ENCODE measurements at places on chromosomes 6 and 20.

DNA sequence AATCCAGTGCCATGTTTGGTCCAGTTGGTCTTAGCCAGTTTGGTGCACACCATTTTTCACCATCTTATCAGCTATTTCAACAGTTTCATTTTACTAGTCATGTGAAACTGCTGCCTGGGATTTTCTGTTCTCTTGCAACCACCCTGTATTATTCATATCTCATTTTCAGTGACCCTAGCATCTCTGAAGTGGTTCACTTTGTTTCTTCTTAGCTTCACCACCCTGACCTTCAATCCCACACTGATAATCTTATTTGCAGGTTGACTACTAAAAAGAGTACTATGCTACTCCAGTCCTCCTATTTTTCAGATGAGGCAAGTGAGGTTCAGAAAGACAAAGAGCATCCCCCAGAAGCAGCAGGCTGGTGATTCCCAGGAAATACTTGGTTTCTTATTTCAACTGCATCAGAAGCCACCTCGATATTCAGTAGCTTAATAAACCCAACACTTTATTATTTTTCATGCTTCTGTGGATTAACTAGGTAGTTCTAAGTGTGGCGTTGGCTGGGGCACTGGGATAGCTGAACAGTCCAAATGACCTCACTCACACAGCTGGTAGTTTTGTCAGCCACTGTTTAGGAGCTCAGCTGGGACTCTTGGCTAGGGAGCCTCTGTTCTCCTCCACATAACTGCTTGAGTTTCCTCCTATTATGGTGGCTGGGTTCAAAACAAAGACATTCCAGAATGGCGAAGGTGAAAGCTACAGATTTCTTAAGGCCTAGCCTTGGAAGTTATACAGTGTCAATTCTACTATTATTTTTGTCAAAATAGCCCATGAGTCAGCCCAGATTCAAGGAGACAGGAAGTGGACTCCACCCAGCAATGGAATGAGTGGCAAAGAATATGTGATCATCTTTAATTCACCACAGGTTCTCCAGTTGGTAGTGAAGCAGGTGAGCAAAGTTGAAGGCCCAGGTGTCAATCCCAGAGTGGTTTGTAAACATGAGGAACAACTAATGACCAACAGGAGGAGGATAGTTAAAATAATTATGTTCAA, 40.6 kb downstream of the BPIFB4 start:
- no peak for DNase-seq

GRCh38 chr6:37868447-37868825, 48.9 kb downstream of the ZFAND3 start:
- no peak for DNase-seq

- DNase-seq: no peak
These were observed 2.6 kb downstream of the BLCAP start for GRCh38 chr20:37524859-37525708.

- no peak for DNase-seq
These were observed 259.4 kb downstream of the TMEM242 start for GRCh38 chr6:157063923-157064322.

DNA sequence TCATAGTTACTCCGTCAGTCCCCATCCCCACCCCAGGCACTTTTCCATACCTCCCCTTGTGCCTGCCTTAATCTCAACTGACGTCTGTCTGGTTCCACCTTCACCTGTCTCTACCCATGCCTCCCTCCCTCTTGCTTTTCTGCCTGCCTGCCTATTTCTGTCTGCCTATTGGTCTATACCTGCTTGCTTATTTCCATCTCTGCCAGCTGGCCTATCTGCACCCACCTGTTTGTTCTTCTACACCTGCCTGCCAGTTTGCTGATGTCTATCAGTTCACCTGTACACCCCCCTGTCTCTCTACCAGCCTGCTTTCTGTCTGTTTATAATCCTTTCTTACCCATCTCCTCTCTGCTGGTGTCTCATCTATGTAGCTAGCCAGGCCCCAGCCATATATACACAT, 87.5 kb downstream of the RALGAPA2 start:
- DNase-seq: no peak

DNA sequence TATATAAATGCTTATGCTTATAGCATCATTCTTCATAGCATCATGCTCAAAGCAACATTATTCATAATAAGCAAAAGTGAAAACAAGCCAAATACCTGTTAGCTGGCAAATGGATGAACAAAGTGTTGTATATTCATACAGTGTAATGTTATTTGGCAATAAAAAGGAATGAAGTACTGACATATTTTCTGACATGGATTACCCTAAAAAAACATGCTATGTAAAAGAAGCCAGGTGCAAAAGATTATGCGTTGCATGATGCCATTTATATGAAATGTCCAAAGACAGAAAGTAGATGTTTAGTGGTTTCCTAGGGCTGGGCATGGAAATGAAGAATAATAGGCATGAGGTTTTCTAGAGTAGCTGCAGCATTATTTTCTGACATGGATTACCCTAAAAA, 77.1 kb downstream of the GFRA4 start:
- DNase-seq: no peak

GRCh38 chr6:163943607-163944385, 529.3 kb downstream of the QKI start:
- no peak for DNase-seq

DNA sequence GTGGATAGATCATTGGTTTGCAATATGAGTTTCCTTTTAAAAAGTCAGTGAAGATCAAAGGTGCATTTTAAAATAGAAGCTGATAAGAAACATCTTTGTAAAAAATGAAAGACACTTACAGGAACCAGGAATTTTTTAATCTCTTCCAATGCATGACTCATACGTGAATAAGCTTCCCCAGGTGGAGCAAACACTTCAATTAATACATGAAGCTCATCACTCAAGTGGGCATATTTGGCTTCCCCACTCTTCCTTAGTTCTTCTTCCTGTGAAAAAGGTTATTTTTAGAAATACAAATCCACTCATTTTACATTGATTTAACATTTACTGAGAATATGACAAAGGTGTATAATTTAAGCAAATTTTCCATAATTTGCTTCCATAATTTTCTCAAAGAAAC, 308.1 kb downstream of the KHDRBS2 start:
- DNase-seq: no peak

DNA sequence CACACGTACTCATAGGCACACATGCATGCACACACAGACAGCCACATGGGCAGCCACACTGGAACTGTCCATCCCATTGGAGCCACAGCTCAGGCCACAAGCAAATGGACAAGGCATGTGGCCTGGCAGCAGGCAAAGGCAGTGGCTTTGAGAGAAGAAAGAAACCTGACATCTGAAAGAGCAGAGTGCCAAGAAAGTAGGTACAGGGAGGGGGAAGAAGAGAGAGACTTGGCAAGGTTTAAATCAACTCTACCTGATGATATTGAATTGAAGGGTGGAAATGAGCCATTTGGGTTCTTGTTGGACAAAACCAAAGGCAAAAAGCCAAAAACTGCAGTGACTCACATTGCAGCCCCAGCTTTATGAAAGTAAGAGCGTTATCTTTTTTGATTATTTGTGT, 142.7 kb downstream of the PCSK2 start:
- DNase-seq: no peak

- DNase-seq: no peak
These were observed 49.1 kb downstream of the SYTL3 start for GRCh38 chr6:158698931-158699330.

DNA sequence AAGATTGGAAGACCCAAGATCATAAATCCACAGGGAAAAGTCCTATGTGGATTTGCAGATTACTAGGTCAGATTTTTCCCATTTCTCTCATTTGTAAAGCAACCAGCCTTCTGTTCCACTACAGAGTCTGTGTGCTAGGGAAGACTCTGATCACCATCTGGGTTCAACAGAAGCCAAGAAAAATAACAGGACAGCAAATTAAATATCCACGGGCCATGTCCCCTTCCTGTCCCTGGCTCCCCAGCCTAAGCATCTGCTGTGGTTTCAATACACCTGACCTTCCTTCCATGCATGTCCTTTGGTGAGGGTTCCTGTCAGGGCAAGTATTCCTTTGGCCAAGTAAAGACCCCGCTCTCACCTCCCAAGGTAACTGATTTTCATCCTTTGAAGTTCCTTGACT, 558.8 kb downstream of the KIF16B start:
- DNase-seq: no peak
